ENCODE measurements at places on chromosomes 7 and 10.

- DNase-seq = no peak
Observed at GRCh38 chr10:11679946-11680345, 62.2 kb upstream of the ECHDC3 start.

- DNase-seq = no peak
Observed at GRCh38 chr10:113625461-113626186, 38.2 kb downstream of the NRAP start.

GRCh38 chr7:139232904-139233303 lies 1.9 kb downstream of the UBN2 start:
- DNase-seq = no peak

GRCh38 chr7:81201188-81201587 lies 282.3 kb upstream of the SEMA3C start:
- no peak for DNase-seq

All from activated CD8-positive, alpha-beta memory T cell treated with anti-CD3 and anti-CD28 coated beads for 48 hours (primary cell).